Stimulated activated CD4-positive, alpha-beta T cell treated with anti-CD3 and anti-CD28 coated beads, Interleukin-12 subunit alpha, Interleukin-12 subunit beta, amount 100 ng/mL, for 24 hours (primary cell): ENCODE measurements at places on chromosomes 4 and X.

DNA sequence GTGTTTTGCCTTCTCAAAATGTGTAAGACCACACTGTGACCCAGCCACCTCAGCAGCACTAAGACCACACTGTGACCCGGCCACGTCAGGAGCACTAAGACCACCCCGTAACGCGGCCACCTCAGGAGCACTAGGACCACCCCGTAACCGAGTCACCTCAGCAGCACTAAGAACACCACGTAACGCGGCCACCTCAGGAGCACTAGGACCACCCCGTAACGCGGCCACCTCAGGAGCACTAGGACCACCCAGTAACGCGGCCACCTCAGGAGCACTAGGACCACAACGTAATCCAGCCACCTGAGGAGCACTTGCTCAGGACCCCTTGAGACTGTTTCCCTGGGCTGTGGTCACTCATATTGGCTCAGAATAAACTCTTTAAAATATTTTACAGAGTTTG is 71.7 kb downstream of the MTNR1A start:
- DNase-seq: no peak

- DNase-seq: no peak
Observed at GRCh38 chr4:40555176-40555900, 74.3 kb downstream of the RBM47 start.

DNA sequence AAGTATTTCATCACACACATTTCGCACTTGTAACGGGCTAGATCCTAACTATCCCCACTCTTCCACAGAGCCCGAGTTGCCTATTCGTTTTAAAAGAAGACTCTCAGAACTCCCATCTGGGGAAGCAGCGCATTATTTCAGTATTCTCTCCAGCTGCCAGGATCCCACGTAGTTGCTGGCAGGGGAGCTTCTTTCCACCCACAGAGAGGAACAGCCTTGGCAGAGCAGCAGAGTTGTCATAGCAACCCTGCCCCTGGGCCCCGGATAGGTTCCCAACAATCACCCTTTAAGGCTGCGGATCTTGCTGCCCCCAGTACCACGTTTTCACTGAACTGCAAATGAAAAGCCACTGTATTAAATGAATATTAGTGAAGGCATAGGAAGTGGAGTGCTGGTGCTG is 106.7 kb downstream of the GPM6A start:
- no peak for DNase-seq

DNA sequence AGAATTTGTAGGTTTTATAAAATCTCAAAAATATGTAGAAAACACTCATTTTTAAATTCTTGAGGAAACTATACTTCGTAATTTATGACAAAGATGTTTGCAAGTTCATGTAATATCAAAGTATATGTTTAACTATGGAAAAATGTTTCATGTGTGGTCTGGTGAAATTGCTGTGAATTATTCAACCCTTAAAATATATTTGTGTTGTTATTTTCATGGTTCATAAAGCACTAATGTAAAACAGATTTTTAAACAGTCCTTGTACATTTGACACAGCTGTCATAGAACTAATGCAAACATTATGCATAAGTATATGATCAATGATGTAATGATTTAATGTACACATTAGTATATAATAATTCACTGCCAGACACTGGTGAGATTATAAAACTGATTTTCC is 83.1 kb upstream of the ARSJ start:
- DNase-seq: no peak

GRCh38 chrX:107541244-107541643 is 87.1 kb upstream of the PRPS1 start:
- DNase-seq: no peak

DNA sequence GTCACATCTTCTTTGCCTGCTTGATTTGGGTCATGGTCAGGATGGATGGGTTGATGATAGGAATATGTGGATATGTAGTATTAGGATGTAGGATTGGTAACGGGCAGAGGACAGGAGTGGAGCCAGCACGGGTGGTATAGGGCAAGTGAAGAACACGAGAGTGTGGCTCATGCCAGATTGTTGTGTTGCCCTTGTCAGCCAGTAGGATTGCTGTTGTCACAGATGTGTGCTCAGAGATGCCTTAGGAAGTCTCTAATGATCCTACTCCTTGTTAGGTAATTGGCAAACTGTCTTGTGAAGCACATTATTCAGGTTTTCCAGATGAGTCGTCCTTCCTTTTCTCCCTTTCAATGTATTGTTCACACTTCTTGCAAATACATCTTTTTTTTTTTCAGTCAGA is 5.5 kb downstream of the ATP10D start:
- peak; percentile 10 for DNase-seq

DNA sequence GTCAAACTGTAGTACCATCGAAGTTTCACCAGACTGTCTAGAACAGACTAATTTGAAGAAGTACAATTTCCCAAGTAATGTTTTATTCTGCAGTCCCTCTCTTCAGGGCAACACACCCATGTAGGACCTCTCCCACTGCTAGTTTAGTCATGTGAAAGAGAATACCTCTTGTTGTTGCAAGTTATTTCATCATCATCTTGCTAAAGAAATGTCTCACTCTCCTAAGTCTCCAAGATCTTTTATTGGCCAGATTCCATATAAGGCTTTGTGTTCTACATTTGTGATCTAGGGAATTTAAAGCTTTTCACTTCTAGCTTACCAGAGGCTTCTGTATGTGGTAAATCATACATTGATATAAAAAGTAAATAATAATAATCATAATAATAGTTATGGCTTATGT is 745.3 kb upstream of the MAGEB2 start:
- no peak for DNase-seq

- DNase-seq: no peak
Observed at GRCh38 chr4:56655209-56655626, 25.9 kb downstream of the HOPX start.

- DNase-seq: no peak
Observed at GRCh38 chrX:40685362-40685918, 38.1 kb upstream of the CXorf38 start.

- no peak for DNase-seq
Observed at GRCh38 chrX:8245411-8245810, 74.3 kb upstream of the VCX2 start.

GRCh38 chr4:106034751-106035150 is 139.5 kb downstream of the NPNT start:
- DNase-seq: no peak

- DNase-seq: no peak
Observed at GRCh38 chrX:129449148-129449547, 74.1 kb downstream of the SMARCA1 start.

DNA sequence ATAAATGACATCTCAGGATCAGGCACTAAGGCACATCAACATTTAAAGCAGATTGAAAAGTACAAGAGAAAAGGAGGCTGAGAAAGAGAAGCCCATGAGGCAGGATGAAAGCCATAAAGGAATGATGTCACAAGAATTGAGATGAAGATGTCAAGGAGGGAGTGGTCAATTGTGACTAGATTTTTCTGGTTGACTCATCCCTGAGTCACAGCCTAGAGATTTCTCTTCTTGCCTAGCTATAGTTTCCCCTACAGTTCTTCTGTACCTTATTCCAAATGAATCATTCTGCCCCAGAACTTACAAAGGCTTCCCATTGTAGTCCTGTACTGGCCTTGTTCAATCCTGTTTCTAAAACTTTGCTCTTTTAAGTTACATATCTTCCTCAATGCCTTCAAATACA is 3.4 kb upstream of the USP53 start:
- DNase-seq: peak; percentile 36

GRCh38 chrX:135421932-135422809 is at the start of gene SMIM10L2A:
Gene SMIM10L2A (plus strand): TSS chrX:135421944. CDS start chrX:135422132, 188 bp downstream.
- no peak for DNase-seq

GRCh38 chrX:110407910-110408545 is 49.4 kb downstream of the RTL9 start:
- no peak for DNase-seq

GRCh38 chr4:118289794-118290193 is 63.0 kb downstream of the PRSS12 start:
- DNase-seq: no peak

- no peak for DNase-seq
Observed at GRCh38 chr4:115028682-115029410, 84.6 kb downstream of the NDST4 start.

- DNase-seq: no peak
Observed at GRCh38 chrX:73944563-73944908, 359.4 kb upstream of the ZCCHC13 start.

DNA sequence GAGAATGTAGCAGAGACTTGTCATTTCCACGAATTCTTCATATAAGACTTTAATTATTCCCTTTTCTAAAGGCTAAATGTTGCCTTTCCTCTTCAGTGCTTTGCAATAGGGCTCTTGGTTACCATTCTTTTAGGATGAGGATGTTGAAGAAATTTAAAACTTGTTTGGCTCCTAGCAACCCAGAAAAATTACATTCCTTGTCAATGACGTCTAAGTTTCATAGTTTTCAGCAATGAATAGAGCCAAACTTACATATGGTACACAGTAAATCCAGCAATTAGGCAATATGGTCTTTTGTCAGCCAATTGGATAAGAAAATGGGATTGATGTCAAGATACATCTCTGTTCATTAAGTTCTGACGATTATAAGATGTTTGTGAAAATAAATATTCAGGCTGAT is 1639.6 kb upstream of the PCDH10 start:
- no peak for DNase-seq

DNA sequence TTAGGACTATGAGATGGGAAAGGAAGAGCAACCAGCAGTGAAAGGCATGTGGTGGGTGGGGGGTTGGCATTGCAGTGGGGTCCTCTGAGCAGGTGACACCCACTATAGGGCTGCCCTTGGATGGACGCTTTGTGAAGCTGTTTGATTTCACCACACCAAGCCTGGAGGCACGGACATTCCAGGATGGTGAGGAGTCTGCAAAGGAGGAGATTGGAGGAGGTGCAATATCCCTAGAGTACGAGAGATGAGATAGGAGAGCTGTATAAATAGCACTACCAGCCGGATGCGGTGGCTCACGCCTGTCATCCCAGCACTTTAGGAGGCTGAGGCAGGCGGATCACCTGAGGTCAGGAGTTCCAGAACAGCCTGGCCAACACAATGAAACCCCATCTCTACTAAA is 42.3 kb downstream of the SHOX start:
- no peak for DNase-seq

GRCh38 chr4:73816814-73817213 is 19.7 kb upstream of the CXCL6 start:
- no peak for DNase-seq
